Hepatocyte (in vitro differentiated cells): ENCODE measurements at places on chromosomes 4 and X. TPM values are rescaled to one million over a fixed set of nuclear protein-coding genes. Genes with fewer than 3 reads are reported as not detected.

DNA sequence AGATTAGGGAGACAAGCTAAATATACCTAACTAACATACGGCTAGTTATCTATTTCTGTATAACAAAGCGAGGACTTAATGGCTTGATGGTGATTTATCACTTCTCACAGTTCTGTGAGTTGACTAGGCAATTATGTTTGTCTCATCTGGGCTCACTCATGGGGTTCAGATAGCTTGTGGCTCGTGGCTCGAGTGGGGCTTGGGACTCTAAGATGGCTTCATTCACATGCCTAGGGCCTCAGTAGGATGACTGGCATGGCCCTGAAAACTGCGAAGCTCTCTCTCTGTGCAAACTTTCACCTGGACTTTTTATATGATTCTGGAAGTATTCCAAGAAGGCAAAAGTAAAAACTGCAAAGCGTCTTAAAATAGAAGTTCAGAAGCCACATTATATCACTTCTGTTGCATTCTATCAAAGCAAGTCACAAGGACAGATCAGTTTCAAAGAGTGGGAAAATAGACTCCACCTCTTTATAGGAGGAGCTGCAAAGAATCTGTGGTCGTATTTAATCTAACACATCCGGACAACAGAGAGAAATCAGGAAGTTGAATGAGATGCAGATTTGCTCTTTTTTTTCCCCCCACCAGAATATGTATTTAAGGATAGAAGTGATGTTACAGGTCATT, 491.2 kb downstream of the INPP4B start:
- no peak for DNase-seq

- no peak for DNase-seq
Observed at GRCh38 chrX:41921492-41922430, 1.6 kb downstream of the CASK start.

Gene ZDHHC15
- polyA plus RNA-seq = 0.65 and 0.84 TPM in 2 replicates

GRCh38 chr4:76729980-76730379, 168.0 kb downstream of the SOWAHB start:
- DNase-seq = no peak

DNA sequence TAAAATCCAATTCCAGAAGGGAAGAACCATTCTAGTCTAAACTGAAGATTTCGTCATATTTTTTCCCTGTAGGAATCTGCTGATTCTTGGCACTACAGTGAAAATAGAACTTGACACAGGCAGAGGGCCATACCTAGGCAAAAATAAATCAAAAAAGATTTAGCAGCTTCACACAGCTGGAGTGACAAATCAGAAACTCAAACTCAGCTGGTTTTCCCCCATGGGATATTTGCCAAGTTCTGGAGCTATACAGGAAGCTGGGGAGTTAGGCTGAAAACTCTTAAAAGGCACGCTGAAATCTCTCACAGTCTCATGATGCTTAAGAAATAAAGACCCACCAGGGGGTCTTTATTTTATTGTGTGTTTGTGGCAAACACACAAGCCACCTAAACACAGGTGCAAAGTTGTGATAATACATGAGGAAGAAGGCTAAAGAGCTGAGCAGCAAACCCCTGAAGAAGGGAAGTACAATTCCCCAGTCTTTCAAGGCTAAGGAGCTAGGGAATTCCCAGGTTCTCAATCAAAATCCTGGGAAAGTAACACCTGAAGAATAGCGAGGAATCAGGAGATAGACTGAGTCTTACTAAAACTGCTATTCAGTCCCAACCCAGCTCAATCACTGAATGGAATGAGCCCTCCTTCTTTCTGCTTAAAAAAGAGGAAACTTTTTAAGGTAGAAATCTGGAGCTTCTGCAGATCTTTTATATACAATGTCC, 32.1 kb upstream of the BEND2 start:
- no peak for DNase-seq

GRCh38 chr4:10629394-10629793, 55.2 kb downstream of the CLNK start:
- no peak for DNase-seq

DNA sequence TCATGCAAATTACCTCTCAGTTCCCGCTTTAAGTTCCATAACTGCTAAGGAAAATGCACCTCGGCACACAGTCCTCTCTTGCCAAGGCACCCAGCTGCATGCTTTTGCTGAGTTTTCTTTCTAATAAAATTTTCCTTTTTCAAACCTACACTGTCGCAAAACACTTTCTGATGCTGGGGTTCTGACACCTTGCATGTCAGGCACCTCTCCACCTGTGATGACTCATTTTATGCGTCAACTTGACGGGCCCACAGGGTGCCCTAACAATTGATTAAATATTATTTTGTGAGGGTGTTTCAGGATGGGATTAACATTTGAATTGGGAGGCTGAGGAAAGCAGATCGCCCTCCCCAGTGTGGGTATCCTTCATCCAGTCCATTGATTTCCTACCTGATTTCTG, 291.0 kb upstream of the STS start:
- DNase-seq = no peak

Gene AMBN
- not detected in 2 replicates for polyA plus RNA-seq

Gene EVC2
- polyA plus RNA-seq = 2.7 and 3.0 TPM in 2 replicates

Gene PAK3
- 2.9 and 4.1 TPM in 2 replicates for polyA plus RNA-seq

DNA sequence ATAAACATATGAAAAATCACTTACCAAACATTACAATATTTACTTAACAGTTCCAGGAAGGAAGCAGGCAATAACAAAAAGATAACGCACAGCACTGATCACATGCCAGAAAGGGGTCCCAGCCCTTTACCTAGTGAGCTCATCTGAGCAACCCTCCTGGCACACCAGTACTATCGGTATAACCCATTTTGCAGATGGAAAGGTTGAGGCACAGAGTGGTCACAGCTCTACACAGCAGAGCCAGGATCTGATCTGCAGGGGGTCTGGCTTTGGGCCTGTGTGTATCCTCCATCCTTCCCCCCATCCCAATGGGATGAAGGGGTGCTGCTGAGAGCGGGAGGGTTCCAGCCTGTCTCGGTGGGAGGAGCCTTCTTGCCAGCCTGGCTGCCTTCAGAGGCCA, 5.0 kb downstream of the NSG1 start:
- no peak for DNase-seq

- DNase-seq = no peak
Observed at GRCh38 chrX:20567108-20567507, 300.4 kb upstream of the RPS6KA3 start.

GRCh38 chr4:41176340-41176739, 38.0 kb downstream of the APBB2 start:
- no peak for DNase-seq

Gene HTRA3
- 34.9 and 39.4 TPM in 2 replicates for polyA plus RNA-seq

DNA sequence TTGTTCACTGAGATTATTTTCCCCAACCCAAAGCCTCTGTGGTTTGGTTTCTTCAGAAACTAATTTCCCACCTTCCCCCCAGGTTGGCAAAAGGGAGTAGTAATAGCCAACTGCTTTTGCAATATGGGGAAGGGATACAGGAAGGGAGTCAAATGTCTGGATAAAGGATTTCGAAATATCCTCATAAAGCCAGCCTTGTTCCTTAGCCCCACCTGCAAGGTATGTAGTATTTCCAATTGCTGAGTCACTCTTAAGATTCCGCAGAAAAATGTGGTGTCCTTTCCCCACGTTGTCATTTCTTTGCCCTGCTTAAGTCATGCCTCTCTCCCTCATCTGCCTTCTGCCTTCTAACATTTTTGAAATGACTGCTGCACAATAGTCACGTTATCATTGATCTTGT, 138.8 kb upstream of the DCAF8L1 start:
- DNase-seq = no peak

- DNase-seq = no peak
Observed at GRCh38 chr4:46249516-46249915, 125.7 kb upstream of the GABRG1 start.

Gene CITED1
- polyA plus RNA-seq = not detected in 2 replicates
